ENCODE measurements at places on chromosomes 5 and 9.
A peak's percentile ranks its signal among the peaks of the same experiment; 100 is the strongest.

DNA sequence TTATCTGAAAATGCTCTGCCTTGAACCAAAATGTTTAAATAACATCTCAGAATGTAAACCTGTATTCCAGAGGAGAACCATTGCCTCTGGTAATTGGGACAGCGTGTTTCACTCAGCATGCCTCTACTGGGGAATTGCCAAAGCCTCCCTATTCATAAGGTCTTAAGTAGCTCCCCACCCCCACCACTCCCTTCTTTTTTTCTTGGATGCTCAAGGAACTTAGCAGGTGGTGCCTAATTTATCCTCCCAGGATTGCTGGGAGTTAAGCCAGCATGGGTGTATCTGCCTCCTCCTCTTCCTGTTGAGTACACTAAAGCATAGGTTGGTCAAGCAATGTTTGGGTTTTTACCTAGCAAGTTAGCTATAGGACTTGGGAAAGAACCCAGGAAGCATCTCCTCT lies 220.2 kb downstream of the DMAC1 start:
- H3K27me3 ChIP-seq: peaks cover 1% of the 10 kb centered on the region
- DNase-seq: no peak
- no peak overlapping the region for H3K27ac ChIP-seq
- no peak overlapping the region for H3K4me3 ChIP-seq
- H3K4me1 ChIP-seq: no peaks in the 10 kb centered on the region

- no peak overlapping the region for H3K4me3 ChIP-seq
- H3K4me1 ChIP-seq: no peaks in the 10 kb centered on the region
- no peak for DNase-seq
- H3K27ac ChIP-seq: no peak overlapping the region
Measured at GRCh38 chr9:112939418-112939817, 48.7 kb upstream of the SLC46A2 start.

- no peak overlapping the region for H3K4me3 ChIP-seq
- no peaks in the 10 kb centered on the region for H3K36me3 ChIP-seq
- no peak overlapping the region for H3K27ac ChIP-seq
- no peaks in the 10 kb centered on the region for H3K4me1 ChIP-seq
Measured at GRCh38 chr9:116157436-116158138, 4.0 kb downstream of the PAPPA start.

DNA sequence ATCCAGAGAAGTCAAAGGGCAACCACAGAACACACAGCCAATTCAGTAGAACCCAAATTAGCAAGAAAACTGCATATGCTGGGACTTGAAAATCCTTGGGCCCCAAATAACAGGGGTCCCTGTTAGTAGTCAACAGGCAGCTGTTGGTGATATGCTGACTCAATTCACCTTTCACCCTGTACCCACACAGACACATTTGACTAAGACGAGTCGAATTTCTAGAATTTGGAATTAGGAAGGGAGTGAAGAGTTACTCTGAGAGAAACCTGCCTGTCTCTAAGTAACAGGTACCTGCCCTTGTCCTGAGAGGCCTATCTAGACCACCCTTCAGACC lies 821 bp upstream of the VCP start:
- no peaks in the 10 kb centered on the region for H3K27me3 ChIP-seq
- H3K27ac ChIP-seq: no peak overlapping the region
- H3K4me3 ChIP-seq: no peak overlapping the region
- H3K4me1 ChIP-seq: peaks cover 4% of the 10 kb centered on the region

- H3K36me3 ChIP-seq: no peaks in the 10 kb centered on the region
- no peak overlapping the region for H3K27ac ChIP-seq
- no peaks in the 10 kb centered on the region for H3K4me1 ChIP-seq
- DNase-seq: no peak
- H3K4me3 ChIP-seq: no peak overlapping the region
- H3K27me3 ChIP-seq: no peaks in the 10 kb centered on the region
Measured at GRCh38 chr5:10990634-10991033, 229.6 kb upstream of the DAP start.

- no peak for DNase-seq
- H3K27me3 ChIP-seq: no peaks in the 10 kb centered on the region
- H3K36me3 ChIP-seq: no peaks in the 10 kb centered on the region
- no peak overlapping the region for H3K4me3 ChIP-seq
Measured at GRCh38 chr5:24681106-24681505, 36.3 kb upstream of the CDH10 start.

GRCh38 chr5:24347158-24347557 lies 297.6 kb downstream of the CDH10 start:
- no peak overlapping the region for H3K27ac ChIP-seq
- H3K4me3 ChIP-seq: no peak overlapping the region
- DNase-seq: no peak

DNA sequence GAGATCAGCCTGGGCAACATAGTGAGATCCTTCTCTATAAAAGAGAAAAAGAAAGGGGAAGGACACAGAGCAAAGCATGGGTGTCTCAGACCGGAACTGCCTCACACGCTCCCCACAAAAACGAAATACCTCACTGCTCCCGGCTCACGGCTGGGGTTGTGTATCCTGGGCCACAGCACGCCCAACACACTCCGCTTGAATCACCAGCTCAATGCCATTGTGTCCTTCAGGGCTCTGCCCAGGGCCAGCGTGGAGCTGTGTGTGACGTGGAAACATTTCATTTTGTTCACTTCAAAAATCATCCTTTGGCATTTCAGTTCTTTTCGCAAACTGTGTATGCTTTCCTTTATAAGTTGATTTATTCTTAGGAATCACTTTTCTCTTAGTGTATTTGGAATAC lies 279.5 kb downstream of the IRX1 start:
- H3K36me3 ChIP-seq: no peaks in the 10 kb centered on the region
- no peaks in the 10 kb centered on the region for H3K27me3 ChIP-seq
- no peaks in the 10 kb centered on the region for H3K4me1 ChIP-seq
- no peak overlapping the region for H3K4me3 ChIP-seq
- no peak for DNase-seq

DNA sequence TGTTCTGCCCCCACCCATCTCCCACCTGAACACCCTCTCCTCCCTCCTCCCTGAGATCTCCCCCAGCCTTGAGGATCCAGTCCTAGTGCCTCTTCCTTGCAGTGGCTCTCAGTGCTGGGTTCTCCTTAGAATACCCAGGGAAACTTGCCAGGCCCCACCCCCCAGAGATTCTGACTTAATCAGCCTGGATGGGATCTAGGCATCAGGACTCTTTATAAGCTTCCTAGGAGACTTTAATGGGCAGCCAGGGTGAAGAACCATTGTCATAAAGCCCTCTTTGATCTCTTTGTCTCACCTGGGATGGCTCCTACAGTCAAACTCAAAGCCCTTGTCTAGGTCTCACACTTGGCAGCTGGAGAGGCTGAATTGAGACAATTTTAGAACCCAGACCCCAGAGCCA lies 8.6 kb upstream of the GLIS3 start:
- H3K4me3 ChIP-seq: no peak overlapping the region
- H3K36me3 ChIP-seq: no peaks in the 10 kb centered on the region
- no peak overlapping the region for H3K27ac ChIP-seq
- H3K4me1 ChIP-seq: no peaks in the 10 kb centered on the region
- H3K27me3 ChIP-seq: no peaks in the 10 kb centered on the region

GRCh38 chr9:126791406-126792230 lies 13.2 kb upstream of the ZBTB43 start:
- DNase-seq: no peak
- no peaks in the 10 kb centered on the region for H3K36me3 ChIP-seq

DNA sequence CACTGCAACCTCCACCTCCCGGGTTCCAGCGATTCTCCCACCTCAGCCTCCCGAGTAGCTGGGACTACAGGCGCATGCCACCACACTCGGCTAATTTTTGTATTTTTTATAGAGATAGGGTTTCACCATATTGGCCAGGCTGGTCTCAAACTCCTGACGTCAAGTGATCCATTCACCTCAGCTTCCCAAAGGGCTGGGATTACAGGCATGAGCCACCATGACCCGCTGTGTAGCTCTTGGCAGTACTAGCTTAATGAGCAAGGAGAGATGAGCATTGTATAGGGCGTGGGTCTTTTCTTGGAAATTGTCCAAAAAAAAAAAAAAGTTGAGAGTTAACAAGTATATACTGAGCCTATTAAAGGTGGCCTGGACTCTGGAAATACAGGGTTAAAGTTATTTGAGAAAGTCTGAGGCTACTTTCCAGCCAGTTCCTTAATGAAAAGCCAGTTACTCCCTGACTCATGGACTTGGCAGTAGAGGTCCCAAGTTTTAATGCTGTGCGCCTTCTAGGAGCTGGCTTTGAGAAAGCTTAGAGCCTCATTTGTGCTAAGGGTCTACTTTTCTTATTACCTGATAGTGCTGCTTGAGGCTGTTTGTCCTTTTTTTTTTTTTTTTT lies 4.2 kb upstream of the FGF18 start:
- no peaks in the 10 kb centered on the region for H3K36me3 ChIP-seq
- no peak for DNase-seq
- no peaks in the 10 kb centered on the region for H3K4me1 ChIP-seq
- no peak overlapping the region for H3K4me3 ChIP-seq

GRCh38 chr5:14173377-14174229 lies 30.5 kb downstream of the TRIO start:
- DNase-seq: no peak
- H3K4me3 ChIP-seq: no peak overlapping the region
- no peak overlapping the region for H3K27ac ChIP-seq
- H3K4me1 ChIP-seq: peaks cover 15% of the 10 kb centered on the region
- no peaks in the 10 kb centered on the region for H3K36me3 ChIP-seq

GRCh38 chr5:179762079-179762780 lies 29.6 kb downstream of the MAML1 start:
- no peaks in the 10 kb centered on the region for H3K36me3 ChIP-seq
- no peaks in the 10 kb centered on the region for H3K4me1 ChIP-seq
- peak overlapping the region; percentile 61 for H3K27ac ChIP-seq

DNA sequence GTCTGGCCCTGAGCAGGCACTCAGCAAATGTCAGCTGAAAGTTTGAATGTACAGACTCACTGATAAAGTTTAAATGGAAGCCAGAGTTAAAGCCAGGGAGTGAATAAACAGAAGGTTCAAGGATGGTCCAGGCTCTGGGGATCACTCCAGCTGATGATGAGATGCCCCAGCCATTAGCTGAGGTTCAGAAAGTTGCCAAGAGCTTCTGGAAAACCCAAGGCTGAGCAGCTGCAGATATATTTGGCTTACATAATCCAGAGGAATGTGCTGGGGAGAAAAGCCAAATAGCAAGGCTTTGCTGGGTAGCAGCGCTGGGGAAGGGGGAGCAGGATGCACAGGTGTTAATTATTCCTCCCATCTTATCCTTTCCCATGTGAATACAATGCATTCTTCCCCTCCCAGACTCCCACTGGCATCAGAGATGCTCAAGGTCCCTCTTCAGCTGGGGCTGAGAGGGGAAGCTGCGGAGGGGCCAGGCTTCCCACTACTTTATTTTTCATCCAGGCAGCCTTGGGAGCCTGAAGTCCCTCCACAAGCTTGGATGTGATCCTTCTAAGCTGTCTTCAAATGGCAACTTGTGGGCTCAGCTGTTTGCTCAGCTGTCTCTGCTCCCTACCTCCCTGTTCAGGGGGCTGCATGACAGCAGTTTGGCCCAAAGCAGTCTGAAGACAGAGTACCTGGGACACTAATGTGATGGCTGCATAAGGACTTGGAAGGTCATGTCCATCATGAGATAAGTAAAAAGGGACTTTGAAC lies 341.2 kb downstream of the TRIM32 start:
- DNase-seq: no peak
- H3K36me3 ChIP-seq: no peaks in the 10 kb centered on the region
- peaks cover 6% of the 10 kb centered on the region for H3K4me1 ChIP-seq

GRCh38 chr5:130652176-130652575 lies 512.9 kb downstream of the HINT1 start:
- no peak for DNase-seq
- no peaks in the 10 kb centered on the region for H3K36me3 ChIP-seq
- no peak overlapping the region for H3K27ac ChIP-seq
- H3K4me1 ChIP-seq: no peaks in the 10 kb centered on the region
- no peaks in the 10 kb centered on the region for H3K27me3 ChIP-seq
